Left kidney (tissue), 8 donors: ENCODE measurements at places on chromosomes 7 and 10. TPM values are rescaled to one million over a fixed set of nuclear protein-coding genes. Genes with fewer than 3 reads are reported as not detected.
A peak's percentile ranks its signal among the peaks of the same experiment; 100 is the strongest.

DNA sequence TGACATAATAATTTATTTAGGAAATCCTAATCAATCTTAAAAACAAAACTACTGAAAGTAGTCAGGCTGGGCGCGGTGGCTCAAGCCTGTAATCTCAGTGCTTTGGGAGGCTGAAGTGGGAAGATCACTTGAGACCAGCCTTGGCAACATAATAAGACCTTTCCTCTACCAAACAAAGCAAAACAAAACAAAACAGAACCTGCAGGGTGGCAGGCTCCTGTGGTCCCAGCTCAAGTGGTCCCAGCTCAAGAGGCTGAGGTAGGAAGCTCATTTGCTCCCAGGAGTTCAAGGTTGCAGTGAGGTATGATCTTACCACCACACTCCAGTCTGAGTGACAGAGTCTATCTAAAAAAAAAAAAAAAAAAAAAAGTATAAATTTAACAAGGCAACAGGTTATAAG is 748.0 kb downstream of the CNTNAP2 start:
- DNase-seq, result no peak

- DNase-seq, result no peak
These were observed 586.4 kb downstream of the GATA3 start for GRCh38 chr10:8640878-8641277.

- no peak for DNase-seq
These were observed 226.0 kb downstream of the SFMBT2 start for GRCh38 chr10:7184660-7185366.

DNA sequence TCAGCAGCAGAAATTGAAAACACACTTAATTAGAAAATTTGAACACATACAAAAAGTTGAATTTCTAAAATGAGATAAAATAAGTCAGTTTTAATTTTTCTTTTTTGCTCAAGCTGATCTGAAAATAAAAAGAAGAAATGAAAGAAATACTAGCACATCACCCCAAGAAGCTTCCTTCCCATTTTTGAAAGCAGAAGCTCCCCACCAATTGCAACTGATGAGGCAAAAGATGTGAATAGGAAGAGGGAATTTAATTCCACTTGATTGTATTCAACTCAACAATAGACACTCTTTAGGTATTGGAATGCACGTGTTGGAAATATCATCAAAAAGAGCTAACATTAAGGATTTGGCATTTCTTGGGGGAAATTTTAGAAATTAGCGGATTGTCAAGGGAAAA is 175.8 kb downstream of the TRIL start:
- no peak for DNase-seq

DNA sequence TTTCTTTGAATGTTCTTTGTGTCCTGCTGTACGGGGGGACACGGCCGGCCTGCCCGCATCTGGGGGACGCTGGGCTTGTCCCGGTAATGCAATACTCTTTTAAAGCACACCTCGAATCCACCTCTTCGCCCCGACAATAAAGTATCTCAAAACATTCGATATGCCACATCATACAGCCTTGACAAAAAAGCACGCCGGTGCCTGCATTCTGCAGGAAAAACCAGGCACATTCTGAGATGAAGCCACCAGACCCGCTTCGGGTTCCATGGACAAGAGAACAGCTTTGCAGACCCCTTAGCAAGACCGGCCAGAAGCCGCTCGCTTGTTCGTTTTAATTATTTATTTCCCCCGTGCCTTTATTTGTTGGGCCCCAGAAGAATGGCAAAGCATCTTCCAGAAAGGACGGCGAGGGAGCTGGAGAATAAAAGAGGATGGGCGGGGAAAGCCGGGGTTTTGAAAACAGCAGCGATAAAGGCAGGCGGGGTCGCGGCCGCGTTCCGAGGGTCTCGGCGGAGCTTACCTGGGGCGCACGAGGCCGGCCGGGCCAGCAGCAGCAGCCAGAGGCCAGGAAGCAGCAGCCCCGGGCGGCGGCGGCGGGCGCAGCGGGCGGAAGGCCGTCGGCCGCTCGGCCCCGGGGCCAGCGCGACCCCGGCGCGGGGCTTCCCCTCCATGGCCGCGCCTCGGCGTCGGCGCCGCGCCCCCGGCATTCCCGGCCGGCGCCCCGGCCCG is 462 bp downstream of the KIAA1549 start:
- DNase-seq, result peak; percentile 22

DNA sequence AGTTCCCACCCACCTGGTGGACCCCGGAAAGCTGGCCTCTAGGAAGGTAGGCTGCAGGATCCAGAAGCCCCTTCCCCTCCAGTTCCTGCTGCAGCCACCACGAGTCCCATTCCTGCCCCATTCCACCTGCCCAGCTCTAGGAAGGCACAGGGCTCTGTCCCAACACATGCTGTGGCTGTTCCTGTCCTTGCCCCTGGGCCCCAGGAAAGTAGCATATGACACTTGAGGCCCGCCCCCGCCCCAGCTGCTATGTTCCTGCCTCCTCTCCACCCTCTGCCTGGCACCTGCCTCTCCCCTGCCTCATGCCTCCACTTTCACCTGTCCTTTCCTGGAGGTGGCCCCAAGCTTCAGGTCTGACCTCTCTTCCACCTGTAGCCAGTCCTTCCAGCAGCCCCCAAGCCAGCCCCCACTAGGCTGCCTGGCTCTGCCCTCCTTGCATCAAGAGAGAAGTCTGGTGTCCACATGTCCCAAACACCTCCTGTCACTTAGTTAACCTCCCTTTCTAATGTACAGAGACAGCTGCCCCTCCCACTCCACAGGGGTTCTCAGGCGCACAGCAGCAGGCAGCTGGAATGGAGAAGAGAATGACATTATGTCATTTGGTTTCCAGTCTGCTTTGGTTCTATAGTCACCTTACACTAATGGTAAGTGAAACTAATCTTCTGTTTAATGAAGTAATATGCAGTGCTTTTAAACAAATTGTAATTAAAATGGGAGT is 22.7 kb downstream of the YKT6 start:
- no peak for DNase-seq

- DNase-seq, result no peak
These were observed 185.2 kb upstream of the PPP1R3A start for GRCh38 chr7:114104035-114104434.

The PCLO gene
- 14.5 TPM for polyA plus RNA-seq

The OR2A2 gene
- polyA plus RNA-seq, result not detected

The MYPN gene
- polyA plus RNA-seq, result 0.03 TPM
